HEK293T (cell line): ENCODE measurements at places on chromosomes 3 and 15.
A peak's percentile ranks its signal among the peaks of the same experiment; 100 is the strongest.

GRCh38 chr3:190008432-190008831, 112.3 kb downstream of the P3H2 start:
- DNase-seq = no peak

GRCh38 chr3:192917028-192917403, 640 bp downstream of the MB21D2 start:
- DNase-seq = peak; percentile 33

DNA sequence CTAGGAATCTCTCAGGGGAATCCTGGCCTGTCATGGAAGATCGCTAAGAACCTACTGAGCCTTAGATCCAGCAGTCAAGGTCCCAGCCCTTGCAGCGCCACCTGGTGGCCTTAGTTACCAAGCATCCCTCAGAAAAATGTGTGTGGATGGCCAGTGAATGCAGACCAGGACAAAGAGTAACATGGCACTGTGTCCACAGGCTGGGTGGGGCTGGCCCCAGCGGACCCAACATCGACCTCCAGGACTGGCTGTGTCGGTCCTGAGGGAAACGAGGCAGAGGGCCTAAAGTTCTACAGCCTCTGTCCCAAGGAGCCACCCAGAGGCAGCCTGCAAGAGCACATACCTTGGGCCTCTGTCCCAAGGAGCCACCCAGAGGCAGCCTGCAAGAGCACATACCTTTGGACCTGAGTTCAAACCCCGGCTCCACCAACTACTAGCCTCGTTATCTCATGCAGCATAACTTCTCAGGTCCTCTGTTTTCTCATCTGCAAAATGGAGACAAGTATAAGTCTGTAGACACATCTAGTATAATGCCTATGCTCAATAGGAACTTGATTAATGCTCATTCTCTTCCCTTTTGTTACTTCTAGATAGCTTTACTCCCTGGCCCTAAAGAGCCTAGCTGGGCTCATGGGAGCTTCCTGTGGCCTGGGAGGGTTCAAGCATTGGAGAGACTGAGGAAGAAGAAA, 57.5 kb upstream of the HERC1 start:
- peak; percentile 73 for DNase-seq

- DNase-seq = no peak
Measured at GRCh38 chr3:160373655-160374054, 25.4 kb downstream of the IFT80 start.

GRCh38 chr3:66565301-66565700, 64.5 kb upstream of the LRIG1 start:
- no peak for DNase-seq
